HS-27A (cell line): ENCODE measurements at places on chromosomes 13 and 19.

- no peak for DNase-seq
Measured at GRCh38 chr19:3065675-3066357, 3.5 kb upstream of the TLE5 start.

DNA sequence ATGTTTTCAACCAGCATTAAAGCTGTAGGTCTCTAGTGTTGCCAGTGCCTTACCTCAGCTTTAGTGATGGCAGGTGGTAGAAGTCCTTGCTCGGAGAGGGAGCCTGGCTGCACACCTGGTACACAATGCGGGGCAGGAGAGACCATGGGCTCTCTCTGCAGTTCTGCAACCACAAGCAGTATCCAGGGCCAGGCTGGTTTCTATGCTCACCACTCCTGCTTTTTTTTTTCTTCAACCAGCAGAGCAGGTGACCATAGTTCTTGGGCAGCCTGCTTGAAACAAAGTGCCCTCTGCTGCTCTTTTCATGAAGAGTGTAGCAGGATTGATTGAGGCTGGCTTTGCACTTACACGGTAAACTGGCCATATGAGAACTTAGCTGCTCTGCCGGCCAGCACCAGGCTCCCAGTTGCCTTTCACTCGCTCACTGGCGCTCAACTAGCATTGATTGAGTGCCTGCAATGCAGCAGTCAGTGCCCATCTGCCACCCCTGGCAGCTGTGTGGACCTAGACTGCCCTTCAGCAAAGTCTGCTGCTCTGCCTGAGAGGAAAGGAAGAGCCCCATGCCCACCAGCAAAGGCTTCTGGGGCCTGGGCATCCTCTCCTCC lies 4.4 kb upstream of the CHAMP1 start:
- no peak for DNase-seq

- DNase-seq = no peak
Measured at GRCh38 chr13:27691207-27691606, 69.5 kb downstream of the POLR1D start.

DNA sequence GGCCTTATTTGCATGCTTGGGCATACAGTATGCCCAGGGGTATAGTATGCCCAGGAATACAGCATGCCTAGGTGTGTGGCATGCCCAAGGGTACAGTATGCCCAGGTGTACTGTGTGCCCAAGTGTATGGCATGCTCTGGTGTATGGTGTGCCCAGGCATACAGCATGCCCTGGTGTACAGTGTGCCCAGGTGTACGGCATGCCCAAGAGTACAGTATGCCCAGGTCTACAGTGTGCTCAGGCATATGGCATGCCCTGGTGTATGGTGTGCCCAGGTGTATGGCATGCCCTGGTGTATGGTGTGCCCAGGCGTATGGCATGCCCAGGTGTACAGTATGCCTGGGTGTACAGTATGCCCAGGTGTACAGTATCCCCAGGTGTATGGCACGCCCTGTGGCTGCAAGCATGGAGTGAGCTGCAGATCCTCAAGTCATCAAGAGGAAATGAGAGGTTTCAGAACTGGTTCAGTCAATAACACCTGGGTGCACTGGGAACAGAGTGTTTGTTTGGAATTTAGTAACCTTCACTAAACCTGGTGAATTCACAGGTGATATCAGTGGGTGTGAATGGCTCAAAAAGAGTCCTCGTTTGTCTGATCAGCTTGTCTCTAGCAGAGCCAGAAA lies 7.8 kb upstream of the C13orf42 start:
- DNase-seq = no peak

DNA sequence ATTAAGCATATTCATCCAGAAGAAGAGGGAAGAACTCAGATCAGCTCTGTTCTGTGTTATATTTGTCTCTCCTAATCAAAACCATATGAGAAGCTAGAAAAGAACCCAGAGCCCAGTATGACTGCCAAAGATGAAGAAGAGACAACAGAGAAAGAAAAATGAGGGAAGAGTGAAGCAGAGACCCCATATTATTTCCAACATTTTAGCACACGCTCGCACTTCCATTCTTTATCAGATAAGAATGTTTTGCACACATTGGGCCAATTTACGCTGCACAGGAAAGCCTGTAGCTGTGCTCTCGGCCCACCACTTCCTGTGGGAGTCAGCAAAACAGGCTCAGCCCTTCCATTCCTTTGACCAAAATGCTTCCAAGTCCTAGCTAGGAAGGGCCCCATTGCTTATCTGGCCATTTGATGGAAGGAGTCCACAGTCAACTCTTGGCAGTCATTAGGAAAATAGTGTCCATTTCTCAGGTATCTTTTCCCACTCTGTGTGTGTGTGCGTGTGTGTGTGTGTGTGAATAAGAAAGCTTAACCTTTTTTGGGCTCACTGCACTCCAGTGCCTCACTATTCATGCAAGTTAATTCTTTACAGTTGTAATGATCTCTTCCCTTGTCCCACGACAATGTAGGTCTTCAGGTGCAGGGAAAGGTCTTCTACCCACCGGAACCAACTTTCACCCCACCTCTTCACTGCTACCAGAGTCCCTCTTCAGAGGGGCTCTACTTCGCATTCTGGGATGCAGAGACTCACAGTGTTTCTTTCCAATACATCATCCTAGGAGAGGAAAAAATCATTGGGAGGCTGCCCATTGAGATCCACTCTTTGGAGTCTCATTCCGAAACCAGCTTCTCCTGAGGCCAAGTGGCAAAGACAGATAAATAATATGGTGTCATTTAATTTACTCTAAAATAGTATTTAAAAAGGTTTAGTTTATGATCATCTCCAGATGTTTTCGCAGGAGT lies 237.5 kb downstream of the COG6 start:
- no peak for DNase-seq

DNA sequence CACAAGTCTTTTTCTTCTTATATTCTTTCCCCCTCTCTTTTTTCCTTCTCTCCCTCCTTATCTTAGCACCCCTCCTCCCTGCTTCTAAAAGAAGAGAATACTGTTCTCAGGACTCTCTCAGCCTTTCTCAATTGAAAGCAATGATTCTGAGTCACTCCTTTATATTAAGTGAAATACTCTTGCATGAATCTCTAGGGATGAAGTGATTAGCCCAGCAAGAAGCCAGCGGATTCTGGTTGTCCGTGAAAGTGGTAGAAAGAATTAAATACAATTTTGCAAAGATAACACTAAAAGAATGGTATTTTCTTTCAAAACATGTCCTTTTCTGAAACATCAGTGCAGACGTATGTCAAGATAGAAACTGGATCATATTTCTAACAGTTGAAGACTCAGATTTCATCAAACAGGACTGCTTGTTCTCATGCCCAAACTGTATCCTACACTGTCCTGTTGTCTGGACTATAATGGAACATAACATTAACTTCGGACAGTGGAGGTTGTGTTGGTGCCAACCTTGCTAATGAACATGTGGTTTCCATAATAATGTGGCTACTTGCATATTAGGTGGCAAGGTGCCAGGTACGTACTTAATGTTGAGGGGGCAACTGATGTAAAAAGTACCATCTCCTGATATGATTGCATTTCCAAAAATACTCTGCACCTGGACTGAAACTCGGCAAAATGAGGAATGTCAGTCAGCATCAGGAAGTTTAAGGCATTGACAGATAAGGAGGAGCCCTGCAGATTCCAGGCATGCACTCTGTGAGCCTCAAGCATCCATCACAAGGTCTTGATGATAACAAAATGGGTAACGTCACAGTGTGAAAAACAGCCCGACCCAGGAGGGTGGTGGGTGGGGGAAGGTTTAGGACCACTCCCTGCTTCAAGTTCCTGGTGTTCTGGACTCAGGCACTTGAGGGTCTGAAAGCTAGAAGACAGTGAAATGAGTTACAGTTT lies 357.2 kb downstream of the DLEU7 start:
- no peak for DNase-seq

- no peak for DNase-seq
Measured at GRCh38 chr13:96141032-96141431, 51.1 kb downstream of the HS6ST3 start.

DNA sequence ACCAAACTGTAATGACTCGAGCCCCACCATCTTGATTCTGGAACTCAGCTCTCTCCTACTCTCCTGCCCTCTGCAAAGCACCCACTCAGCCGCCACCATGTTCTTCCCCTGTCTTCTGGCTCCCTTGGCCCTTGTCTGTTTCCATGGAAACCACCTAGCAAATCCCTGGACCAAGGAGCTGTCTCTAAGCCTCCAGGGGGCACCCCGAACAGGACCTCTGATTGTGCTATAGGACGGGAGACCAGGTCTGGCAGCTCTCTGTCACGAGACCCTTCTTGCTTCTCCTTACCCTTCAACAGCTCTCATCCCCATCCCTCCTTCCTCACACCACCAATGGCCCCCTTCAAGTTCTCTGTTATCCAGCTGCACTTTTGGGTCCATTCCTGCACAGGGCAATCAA lies 277.7 kb upstream of the ZNF507 start:
- DNase-seq = no peak

GRCh38 chr13:33259296-33259695 lies 26.3 kb downstream of the STARD13 start:
- no peak for DNase-seq

- DNase-seq = no peak
Measured at GRCh38 chr13:24718192-24718965, 38.2 kb downstream of the ATP12A start.

DNA sequence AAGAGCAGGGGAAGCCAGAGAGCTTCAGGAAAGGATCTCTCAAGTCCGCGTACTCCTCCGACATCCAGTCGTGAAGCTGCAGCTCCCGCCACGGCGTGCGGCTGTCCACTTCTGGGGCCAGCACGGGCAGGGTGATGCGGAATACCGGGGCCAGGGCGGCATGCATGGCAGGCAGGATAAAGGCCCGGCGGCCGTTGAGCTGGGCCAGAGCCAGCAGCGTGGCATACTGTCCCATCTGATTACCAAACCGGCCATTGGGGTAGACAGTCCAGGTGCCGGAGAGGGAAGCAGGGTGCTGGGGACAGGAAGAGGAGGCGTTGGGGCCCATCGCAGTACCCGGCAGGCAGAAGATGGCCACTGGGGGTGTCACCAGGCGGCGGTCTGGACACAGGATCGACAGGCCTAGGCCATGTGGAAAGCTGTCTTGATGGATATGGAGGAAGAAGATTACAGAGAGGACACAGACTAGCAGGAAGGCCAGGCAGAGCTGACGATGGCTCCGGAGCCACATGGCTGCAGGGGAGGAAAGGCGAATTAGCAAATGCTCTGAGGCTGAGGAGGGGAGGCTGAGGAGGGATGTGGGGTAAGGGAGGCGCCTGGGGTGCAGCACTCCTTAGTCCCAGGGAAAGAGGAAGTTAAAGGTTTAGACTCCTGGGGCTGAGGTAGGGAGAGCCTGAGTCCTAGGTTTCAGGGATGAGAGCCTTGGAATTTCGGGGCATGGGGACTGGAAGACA lies 1.5 kb downstream of the FUT1 start:
- no peak for DNase-seq

- no peak for DNase-seq
Measured at GRCh38 chr19:54023191-54023590, 31.8 kb downstream of the CACNG6 start.

DNA sequence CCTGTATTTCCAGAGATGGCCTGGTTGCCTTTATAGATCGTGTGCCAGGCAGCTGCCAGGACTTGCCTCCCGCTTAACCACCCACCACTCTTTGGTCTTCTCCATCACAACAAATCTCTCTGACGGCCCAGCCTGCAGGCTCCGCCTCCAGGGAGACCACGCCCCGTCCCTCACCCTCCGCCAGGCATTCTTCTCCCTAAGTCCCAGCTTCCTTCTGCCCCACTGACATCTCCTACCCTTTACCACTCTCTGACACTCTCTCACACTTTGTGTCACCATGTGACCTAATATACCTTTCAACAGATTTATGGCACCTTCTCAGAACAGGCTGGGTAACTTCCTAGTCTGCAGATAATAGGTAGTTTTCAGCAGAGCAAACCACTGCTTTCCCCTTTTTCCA lies 95.1 kb downstream of the CAB39L start:
- no peak for DNase-seq

GRCh38 chr19:13521066-13521465 lies 14.8 kb upstream of the CACNA1A start:
- DNase-seq = no peak

DNA sequence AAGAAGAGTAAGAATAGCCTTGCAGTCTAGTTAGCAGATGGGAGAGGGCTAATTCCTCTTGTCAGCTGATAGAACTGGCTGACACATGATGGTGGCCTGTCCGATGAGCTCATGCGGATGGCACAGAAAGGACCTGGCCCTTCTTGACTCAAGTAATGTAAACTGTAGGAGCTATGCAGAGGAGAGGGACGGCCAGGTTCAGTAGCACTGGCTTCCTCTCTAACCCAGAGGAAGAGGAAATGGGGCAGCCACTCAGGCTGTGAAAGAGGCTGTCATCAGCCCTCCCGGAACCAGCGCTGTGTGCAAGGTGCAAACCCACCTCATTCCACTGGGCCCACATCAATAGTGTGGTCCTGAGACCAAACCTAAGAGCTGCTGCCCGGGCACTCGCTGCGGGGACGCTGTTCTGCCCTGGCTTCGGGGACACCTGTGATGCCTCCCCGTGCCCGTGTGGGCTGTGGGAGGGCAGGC lies 30.8 kb upstream of the USE1 start:
- no peak for DNase-seq

- DNase-seq = no peak
Measured at GRCh38 chr19:403221-404027, 5.5 kb downstream of the C2CD4C start.

DNA sequence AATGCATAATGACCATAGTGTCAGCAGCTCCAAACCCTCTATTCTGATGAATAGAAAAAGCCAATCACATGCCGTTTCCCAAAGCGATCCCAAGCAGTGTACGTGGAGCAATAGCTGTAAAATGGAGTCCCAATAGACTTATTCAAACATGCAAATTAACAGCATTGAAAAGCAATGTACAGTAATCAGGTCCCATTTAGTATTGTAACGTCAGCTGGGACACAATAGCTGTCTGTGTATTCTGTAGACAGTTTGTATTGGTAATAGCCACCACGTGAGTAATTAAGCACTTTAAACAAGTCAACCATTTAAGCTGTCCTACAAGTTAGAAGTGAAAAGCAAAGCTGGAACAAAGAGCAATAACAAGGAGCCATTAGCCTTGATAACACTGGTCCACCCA lies 698.2 kb downstream of the PCDH17 start:
- no peak for DNase-seq

DNA sequence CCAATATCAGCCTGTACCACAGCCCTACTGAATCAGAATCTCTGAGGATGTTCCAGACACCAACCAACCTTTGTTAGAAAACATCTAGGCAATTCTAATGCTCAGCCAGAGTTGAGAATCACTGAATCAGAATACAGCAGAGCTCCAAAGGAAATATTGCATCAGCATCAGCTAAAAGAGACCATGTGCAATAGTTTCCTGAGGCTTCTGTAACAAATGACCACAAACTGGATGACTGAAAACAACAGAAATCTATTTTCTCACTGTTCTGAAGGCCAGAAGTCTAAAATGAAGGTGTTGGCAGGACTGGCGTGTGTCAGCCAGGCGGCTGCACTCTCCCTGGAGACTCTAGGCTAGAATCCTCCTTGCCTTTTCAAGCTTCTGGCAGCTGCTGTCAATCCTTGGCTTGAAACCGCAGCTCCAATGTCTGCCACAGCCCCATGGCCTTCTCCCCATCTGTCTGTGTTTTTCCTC lies 1.2 kb upstream of the DCT start:
- no peak for DNase-seq
